ENCODE measurements at places on chromosomes 7 and 10. TPM values are rescaled to one million over a fixed set of nuclear protein-coding genes. Genes with fewer than 3 reads are reported as not detected.

The SPDYE5 gene
- total RNA-seq: not detected

The AQP1 gene
- total RNA-seq: 45.5 TPM

The PCDH15 gene
- total RNA-seq: not detected

The ZNF777 gene
- 10.3 TPM for total RNA-seq

The ZNF425 gene
- 1.9 TPM for total RNA-seq

The MKX gene
- 0.75 TPM for total RNA-seq

The UBN2 gene
- total RNA-seq: 17.6 TPM

The ACSM6 gene
- total RNA-seq: not detected

The ETV1 gene
- 4.6 TPM for total RNA-seq

The ODAD2 gene
- 0.42 TPM for total RNA-seq

The ERVW-1 gene
- not detected for total RNA-seq

The CTBP2 gene
- 142 TPM for total RNA-seq

The PRSS37 gene
- not detected for total RNA-seq

The AKR1C3 gene
- total RNA-seq: 173 TPM

The ANK3 gene
- 95.4 TPM for total RNA-seq
